SW480 (cell line): ENCODE measurements at places on chromosomes 7 and 10.

- no peak for DNase-seq
These were observed 16.3 kb downstream of the LIPA start for GRCh38 chr10:89235073-89235798.

DNA sequence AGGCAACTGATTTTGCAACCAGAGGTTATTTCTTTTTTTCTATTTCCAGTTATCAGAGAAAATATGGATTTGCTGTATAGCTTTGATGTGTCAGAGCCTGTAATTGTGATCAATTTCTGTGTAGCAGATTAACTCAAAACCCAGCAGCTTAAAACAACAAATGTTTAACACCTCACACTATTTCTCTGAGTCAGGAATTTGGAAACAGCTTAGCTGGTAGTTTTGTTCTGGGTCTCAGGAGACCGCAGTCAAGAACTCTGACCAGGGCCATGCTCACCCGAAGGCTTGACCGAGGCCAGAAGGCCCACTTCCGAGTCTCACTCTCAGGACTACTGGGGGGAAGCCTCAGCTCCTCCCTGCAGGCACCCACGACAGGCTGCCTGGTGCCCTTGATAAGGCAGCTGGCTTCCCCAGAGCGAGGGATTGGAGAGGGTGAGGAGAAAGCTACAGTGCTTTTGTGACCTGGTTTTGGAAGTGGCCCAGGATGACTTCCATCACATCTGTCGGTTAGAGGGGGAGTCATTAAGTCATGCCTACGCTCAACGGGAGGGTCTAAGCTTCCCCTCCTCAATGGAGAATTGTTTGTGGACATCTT lies 105.7 kb upstream of the SHH start:
- no peak for DNase-seq

DNA sequence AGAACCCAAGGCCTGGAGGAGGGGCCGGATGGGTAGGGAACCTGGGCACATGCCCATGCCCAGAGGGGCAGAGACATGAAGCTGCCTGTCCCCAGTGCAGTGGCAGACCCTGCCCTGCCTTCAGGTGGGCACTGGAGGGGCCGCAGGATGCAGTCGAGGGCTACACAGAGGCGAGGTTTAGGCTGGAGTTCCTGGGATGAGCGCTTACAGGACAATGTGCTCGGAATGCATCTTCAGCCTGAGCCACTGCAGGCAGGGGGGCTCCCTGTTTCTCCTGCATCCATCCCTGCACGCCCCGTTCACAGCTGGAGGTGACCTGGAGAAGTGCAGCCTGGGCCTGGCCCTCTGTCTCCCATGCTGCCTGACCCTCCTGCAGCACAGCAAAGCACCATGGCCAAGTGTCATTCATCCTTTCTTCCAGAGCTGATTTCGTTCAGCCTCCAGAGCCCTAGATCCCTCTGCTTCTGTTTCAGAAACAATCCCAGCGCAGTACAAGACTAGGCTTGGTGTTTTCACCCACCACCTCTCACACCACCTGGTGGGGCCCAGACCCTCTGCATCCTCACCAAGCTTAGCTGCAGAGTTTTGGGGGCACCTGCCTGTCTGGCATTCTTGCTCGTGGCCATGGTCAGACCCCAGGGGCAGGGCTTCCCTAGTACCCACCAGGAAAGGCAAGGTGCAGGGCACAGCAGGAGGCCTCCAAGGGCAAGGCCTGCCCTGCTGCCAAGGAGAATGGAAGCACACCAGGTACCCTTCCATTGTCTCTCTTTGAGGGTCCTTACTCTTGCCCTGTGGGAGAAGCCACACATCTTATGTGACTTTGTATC lies 311.9 kb downstream of the TCERG1L start:
- DNase-seq: no peak

GRCh38 chr10:129335942-129336341 lies 131.1 kb upstream of the MGMT start:
- no peak for DNase-seq

DNA sequence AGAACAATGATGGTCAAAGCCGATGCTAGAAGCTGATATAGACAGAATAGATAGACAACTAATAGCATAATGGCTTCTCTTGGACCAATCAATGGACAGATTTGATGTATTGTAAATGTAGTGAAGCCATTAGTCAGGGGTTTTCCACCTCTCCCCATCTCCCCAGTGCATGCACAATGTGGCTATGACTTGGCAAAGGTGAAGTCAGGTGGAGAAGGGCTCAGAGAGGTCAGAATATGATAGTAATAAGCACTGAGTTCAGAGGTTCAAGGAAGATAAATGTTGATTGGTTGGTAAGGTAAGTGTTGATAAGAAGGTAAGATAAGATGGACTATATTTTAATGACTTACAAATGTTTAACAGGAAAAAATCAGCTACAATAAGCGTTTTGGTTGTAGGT lies 28.5 kb downstream of the BLNK start:
- no peak for DNase-seq

- DNase-seq: no peak
These were observed 2.3 kb downstream of the MINPP1 start for GRCh38 chr10:87506956-87507355.

GRCh38 chr10:96205580-96205979 lies 65.8 kb downstream of the BLNK start:
- DNase-seq: no peak

- DNase-seq: no peak
These were observed 174.0 kb upstream of the TPK1 start for GRCh38 chr7:145009876-145010275.

DNA sequence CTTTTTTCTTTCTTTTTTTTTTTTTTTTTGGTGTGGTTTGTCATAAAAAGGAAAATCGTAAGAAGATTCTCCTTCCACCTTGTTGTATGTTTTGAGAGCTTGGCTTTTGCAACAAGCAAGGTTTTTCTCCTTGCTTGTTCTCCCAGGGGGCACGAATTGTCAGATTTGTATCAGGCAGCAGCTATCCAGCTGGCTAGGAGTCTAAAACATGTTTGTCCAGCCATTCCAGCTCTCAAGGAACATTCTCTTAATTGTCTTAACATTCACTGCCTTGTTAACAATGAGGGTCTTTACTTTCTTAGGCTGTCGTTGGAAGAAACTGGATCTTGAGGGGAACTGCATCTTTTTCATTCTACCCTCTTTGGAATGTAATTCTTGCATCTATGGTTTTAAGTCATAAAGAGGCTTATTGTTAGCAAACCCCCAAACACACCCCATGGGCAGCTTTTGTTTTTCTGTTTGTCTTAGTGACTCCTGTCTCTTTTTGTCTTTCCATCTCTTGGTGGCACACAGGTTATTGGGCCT lies 14.6 kb downstream of the SHTN1 start:
- no peak for DNase-seq

GRCh38 chr10:80436446-80437098 lies 17.5 kb upstream of the TSPAN14 start:
- DNase-seq: no peak

GRCh38 chr10:2927958-2928840 lies 139.1 kb upstream of the PFKP start:
- peak; percentile 11 for DNase-seq

- peak; percentile 71 for DNase-seq
These were observed 6.6 kb upstream of the WDR91 start for GRCh38 chr7:135217645-135218509.

DNA sequence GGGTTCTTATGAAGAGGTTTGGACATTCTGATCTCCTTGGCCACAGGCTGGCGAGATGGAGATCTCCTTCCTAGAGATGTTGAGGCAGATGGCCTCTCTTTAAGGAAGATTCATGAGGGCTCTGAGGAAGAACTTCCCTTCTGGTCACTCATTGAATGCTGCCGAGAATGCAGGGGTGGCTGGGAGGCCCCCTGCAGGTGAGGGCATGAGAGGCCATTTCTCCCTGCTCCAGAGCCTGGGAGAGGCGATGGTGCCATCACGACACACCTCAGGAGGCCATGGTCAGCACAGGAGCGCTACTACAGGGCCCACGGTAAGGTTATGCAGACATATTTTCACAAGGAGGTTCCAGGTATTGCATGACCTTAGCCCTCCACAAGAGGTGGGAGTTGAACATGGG lies 40.2 kb downstream of the CXCL12 start:
- DNase-seq: no peak

- DNase-seq: no peak
These were observed 77.9 kb downstream of the MRPL32 start for GRCh38 chr7:43010061-43010460.

- DNase-seq: no peak
These were observed 121.6 kb upstream of the SDK1 start for GRCh38 chr7:3179456-3179855.

GRCh38 chr7:78768859-78769258 lies 684.6 kb downstream of the MAGI2 start:
- peak; percentile 25 for DNase-seq

DNA sequence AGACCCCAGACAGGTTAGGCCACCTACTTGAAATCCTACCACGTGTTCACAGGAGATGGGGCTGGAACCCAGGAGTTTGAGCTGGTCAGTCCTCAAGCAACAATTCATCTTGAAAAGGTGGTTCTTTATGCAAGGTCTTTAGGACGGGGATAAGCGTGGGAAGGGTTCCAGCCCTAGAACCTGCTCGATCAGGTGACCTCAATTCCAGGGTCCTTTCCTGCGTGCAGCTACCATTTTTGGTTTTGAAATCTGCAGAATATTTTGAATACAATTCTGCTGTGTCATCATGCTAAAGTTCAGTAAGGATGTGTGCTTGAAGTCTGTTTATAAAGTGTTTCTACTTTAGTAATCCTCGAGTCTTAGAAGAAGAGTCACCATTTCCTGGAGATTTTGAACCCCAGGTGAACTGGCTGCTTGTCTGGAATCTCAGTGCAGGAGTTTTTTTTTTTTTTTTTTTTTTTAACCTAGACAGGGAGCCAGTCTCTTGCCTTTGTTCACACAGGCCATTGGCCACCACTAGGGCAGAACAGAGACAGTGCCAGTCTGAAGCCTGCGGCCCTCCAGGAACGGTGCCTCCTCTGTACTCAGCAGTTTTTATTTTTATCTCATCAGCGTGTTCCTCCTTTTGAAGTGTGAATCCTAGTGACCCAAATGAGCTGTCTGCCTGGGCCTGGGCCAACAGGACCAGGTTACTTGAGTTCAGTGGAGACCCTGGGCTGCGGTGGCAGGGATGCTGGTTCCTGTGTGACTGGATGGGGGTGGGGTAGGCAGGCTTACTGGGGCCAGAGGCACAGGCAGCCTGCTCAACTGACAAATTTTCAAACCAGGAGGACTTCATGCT lies 54.6 kb downstream of the EEPD1 start:
- DNase-seq: no peak

DNA sequence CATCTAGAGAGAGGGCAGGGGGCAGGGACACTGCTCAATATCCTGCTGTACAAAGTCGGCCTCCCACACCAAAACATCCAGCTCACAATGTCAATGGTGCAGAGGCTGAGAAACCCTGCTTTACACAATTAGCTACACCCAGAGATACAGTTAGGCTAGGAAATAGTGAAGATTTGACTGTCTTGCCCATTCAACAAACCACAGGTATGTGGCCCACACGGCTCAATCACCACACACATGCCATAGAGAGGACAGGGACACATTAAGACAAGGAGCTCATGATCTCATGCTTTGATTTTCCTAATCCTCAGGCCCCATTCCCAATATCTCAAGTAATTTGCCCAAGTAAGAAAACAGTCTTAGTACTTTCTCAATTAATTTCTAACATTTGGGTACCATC lies 110.4 kb downstream of the OSBPL3 start:
- DNase-seq: peak; percentile 62

GRCh38 chr7:100969066-100969615 lies at the start of gene MUC12:
TSS of gene MUC12 (plus strand) at chr7:100969565. CDS start at chr7:100969623, 58 bp downstream.
- DNase-seq: no peak

DNA sequence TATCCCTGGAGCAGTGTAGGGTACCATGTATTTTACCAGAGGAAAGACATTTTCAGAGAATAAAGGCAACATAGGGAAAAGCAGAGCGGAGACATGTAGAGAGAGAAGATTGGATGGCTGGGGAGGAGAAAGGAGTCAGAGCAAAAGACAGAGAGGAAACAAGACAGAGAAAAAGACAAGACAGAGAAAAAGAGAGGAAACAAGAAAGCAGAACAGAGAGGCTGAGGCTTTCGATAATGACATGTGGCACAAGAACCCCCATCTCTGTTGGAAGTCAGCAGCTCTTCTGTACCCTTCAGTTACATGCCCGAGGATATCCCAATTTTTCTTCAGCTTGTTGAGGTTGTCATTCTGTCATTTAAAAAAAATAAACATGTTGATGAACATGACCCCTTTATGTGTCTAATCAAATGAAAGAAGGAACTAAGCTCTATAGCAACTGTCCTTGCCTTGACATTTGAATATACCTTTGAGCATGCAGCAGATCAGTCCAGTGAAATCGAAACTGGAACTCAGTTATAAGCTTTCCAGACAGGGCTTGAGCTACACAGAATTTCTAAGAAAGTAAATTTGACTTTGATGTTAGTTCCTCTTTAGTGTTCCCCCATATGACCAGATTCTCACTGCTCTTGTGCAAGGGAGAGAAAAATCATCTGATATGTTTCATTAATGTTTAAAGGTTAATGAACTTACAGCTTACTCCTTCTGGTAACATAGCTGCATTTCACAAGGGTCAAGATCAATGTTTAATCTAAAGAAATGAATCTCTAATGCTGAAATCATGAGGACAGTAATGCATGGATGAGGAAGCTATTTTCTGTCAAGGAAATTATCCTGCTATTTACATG lies 75.1 kb upstream of the SP4 start:
- DNase-seq: peak; percentile 15

DNA sequence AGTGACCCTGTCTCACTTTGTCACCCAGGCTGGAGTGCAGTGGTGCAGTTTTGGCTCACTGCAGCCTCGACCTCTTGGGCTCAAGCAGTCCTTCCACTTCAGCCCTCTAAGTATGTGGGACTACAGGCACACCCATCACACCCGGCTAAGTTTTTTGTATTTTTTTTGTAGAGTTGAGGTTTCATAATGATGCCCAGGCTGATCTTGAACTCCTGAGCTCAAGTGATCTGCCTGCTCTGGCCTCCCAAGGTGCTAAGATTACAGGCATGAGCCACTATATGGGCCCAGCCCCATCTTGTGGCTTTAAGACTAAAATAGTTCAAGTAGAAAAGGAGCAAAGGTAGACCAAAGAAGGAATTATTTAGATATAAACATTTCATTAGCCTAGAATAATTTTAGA lies 65.5 kb downstream of the MLLT10 start:
- no peak for DNase-seq

GRCh38 chr7:80307227-80307856 lies 172.7 kb downstream of the GNAI1 start:
- DNase-seq: peak; percentile 21

DNA sequence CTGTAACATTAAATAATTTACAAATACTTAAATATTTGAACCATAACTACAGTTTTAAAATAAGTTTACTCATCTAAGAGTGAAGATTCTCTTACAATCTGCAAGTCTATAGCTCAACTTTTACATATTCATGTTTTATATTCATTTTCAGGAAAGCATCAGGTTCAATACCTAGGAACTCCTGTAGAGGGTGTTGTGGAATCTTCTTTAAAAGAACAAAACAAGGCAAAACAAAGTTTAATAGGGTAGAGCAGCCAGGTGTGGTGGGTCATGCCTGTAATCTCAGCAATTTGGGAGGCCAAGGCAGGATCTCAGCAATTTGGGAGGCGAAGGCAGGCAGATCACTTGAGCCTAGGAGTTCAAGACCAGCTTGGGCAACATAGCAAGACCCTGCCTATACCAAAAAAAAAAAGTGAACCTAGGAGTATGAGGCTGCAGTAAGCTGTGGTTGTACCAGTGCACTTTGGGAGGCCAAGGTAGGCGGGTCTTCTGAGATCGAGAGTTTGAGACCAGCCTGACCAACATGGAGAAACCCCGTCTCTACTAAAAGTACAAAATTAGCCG lies 45.1 kb downstream of the ST8SIA6 start:
- peak; percentile 13 for DNase-seq

GRCh38 chr10:131072651-131073468 lies 238.7 kb downstream of the TCERG1L start:
- DNase-seq: no peak

GRCh38 chr10:99484626-99485581 lies 47.8 kb upstream of the NKX2-3 start:
- DNase-seq: peak; percentile 19

GRCh38 chr10:120098232-120098930 lies 205.9 kb downstream of the SEC23IP start:
- DNase-seq: no peak
